Activated CD4-positive, CD25-positive, alpha-beta regulatory T cell treated with anti-CD3 and anti-CD28 coated beads, Interleukin-2, amount 50 U/mL, for 24 hours (primary cell): ENCODE measurements at places on chromosomes 6 and 20.

- ATAC-seq = no peak
Observed at GRCh38 chr20:13545790-13546189, 92.9 kb downstream of the TASP1 start.

DNA sequence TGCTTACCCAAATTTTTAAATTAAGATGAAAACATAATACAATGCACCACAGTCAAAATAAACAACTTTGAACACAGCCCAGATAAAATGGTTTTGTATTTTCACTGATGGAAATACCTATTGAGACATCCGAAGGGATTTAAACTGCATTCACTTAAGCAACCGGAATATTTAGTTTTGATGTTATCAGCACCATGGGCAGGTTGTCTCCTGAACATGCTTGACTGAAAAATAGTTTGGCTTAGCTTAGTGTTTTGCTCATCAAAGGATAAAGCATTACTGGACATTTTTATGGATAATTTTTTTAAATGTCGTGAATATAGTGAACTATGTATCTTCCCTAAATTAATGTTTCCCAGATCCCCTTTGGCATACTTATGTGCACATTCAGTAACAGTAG lies 177.5 kb downstream of the GJA1 start:
- no peak for ATAC-seq

- ATAC-seq = no peak
Observed at GRCh38 chr20:48201188-48201587, 415.9 kb upstream of the SULF2 start.

DNA sequence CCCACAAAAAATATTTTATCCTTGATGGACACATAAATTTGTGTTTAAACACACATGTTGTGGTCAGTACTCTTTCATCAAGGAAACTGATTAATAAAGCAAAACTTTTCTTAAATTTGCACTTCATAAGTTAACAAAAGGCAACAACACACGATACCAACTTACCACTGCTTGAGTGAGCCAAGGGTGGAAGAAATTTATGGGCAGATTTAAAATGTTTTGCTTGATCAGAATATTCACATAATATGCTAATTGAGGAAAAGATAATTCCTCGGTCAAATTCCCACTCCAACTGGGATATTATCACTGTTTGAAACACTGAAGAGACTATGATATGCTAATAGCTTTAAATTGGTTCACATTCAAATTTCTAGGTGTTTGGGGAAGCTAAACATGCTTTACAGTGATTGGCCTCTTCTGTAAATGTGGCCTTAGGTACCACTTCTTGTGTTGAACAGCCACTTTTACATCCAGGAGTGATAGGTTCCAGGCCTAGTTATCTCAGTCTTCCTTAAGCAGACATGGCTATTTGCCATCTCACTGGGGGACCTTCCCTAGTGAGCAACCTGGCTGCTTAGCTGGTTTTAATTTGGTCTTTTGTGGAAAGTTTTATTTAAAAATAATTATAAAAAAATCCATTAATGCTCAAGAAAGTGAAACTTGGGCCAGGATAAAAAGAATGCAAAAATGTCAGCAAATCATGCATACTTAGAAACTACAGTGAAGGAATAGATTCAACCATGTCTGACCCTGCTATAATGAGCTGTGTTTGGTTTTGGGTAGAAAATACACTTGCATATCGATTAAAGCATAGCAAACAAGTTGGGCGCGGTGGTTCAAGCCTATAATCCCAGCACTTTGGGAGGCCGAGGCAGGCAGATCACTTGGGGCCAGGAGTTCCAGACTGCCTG lies 221.2 kb upstream of the MAP3K7 start:
- ATAC-seq = no peak

GRCh38 chr6:41404182-41404845 lies 68.9 kb downstream of the NCR2 start:
- no peak for ATAC-seq

- no peak for ATAC-seq
Observed at GRCh38 chr6:140729521-140729920, 1355.1 kb upstream of the CITED2 start.

DNA sequence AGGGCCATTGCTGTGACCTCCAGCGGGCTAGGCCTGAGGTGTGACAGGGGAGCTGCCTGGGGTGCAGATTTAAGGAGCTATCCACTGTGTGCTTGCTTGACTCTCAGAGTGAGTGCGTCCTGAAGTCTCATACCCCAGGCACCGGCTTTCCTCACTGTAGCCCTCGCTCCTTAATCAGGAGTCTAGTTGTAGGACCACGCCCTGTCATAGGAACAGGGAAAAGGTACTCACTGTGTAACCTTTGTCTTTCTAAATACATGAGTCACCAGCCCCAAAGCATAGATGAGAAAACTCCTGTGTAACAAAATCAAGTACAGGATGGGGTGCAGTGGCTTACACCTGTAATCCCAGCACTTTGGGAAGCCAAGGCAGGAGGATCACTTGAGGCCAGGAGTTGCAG lies 141.7 kb downstream of the TMEM242 start:
- ATAC-seq = no peak

GRCh38 chr20:38617830-38618196 lies 16.2 kb downstream of the ARHGAP40 start:
- ATAC-seq = no peak

DNA sequence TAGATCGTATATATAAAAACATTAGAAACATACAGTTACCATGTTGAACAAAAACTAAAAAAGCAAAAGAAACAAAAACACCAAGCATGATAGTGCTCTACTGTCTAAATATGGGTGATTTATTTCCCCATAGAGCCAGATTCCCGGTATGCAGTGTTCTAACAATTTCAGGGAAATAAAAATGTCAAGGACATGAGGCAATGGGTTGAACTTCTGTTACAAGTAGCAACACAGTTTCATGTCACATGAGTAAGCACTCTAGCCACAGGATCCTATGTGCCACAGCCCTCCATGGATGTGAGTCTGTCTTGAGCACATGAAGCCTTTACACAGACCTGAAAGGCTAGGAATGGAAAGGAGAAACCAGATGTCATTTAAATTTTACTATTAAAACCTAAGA lies 96.0 kb downstream of the MAP3K5 start:
- no peak for ATAC-seq

DNA sequence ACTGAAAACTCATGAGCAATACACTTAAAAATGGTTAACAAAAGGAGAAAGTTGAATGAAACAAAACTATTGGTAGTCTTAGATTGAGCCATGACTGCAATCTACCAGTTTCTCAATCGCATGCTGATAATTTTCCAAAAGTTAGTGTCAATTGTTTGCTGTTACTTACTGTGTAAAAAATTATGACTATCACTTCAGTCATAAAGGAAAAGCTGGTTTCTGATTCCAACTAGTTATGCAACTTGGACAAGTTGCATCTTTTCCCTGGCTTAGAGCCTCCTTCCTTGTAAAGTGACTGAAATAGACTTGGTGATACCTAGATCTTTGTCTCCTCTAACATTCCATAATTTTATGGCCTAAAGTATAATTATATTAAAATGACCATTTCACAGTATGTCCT lies 88.3 kb upstream of the PAK5 start:
- no peak for ATAC-seq

GRCh38 chr20:11849976-11850670 lies 67.6 kb upstream of the BTBD3 start:
- no peak for ATAC-seq

- peak; percentile 43 for ATAC-seq
Observed at GRCh38 chr6:33061987-33062386, 11.5 kb downstream of the HLA-DPA1 start.

- ATAC-seq = peak; percentile 91
Observed at GRCh38 chr6:143901885-143902750, 37.8 kb downstream of the ZC2HC1B start.

DNA sequence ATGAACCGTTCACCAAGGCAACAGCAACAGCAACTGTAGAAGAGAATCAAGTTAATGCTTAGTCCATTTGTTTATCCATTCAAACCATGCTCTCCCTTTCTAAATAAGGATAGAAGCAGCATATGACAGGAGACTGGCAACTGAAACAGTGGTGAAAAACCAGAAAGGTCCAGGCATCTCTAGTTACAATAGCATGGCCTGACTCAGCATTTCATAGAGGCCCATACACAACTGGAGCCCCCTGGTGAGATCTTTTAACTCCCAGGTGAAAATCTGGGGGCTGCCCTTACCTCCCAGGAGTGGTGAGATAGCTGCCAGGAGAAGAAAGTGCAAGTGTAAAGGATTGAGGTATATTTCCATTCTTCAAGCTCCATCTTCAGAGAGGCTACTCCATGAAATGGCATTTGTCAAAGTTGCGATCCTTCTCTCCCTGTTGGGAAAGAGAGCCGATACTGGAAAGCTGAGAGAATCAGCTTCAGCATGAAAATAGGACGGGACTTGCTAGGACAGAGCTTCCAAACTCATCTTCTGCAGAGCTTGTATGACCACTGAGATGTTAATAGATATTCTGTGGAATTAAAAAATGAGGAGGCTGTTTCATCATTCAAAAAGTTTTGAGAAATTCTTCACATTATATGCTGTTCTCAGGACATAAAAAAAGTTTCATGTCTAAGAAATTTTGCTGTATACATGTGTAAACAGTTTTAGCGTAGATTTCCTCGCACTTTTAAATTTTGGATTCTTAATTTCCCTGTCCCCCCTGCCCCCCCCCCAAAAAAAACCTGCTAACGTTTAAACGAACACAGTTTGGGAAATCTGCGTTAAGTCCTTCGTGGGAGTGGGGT lies 10.9 kb upstream of the SLC2A12 start:
- no peak for ATAC-seq

DNA sequence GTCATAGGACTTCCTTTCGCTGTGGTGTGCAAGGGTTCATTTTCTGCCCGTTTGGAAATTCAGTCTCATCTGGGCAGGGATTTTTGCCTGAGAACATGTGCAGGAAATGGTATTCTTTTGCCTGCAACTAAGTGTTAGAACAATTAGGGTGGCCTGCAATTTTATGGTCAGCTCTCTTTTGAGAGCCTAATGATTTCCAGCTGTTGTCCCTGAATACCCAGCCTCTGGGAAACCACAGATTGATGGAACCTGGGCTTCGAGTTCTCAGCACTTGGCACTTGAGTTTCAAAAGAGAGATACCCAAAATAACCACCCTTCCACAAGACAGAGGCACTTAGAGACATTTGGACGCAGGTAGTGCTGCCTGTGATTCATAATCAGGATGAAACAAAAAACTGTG lies 217.2 kb upstream of the FOXA2 start:
- no peak for ATAC-seq

DNA sequence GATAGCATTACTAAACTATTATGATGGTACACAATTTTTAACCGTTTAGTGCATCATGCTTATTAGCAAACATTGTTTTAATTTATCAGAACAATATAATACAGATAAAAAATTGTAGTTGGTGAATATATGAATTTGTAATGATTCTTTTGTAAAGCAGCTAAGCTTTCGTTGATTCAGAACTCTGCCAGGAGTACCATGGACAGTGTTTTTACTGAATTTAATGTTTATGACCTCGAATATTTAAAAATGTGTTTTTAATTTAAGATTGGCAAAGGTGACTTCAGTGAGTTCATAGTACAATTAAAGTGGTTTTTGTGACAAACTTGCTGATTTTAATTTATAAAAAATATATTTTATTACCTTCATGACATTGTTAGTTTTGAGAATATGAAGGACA lies 10.0 kb downstream of the AFDN start:
- no peak for ATAC-seq

DNA sequence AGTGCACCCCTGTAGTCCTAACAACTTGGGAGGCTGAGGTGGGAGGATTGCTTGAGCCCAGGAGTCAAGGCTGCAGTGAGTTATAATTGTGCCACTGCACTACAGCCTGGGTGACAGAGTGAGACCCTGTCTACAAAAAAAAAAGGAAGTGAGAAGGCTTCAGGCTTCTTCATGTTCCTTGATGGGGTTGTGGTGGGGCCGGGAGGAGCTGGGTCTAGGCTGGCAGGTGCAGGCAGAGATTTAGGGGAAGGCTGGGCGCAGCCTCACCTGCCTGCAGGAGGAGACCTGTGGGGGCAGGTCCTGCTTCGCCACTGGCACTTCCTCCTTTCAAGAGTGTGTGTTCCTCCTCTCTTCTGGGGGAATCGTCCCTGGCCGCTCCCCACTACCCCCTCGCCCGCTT lies 63.9 kb downstream of the CHMP4B start:
- ATAC-seq = no peak

GRCh38 chr20:41746635-41747034 lies 128.5 kb upstream of the CHD6 start:
- ATAC-seq = no peak

DNA sequence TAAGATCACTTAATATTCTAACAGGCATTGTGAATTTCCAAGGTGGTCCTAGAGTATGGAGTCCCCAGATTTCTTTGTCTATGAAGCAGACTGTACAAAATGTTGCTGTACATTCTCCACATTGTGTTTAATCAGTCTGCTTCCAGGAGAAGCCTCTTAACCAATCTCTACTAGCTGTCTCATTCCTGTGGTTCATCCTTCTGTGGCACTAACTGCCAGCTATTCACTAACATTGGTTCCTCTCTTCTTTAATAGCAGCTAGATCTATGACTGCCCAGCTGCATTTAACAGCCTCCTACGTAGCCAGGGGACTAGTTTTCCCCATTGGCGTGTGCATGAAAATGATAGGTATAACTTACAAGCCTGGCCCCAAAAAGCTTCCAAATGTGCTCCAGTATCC lies 395.4 kb downstream of the SAMD5 start:
- no peak for ATAC-seq

DNA sequence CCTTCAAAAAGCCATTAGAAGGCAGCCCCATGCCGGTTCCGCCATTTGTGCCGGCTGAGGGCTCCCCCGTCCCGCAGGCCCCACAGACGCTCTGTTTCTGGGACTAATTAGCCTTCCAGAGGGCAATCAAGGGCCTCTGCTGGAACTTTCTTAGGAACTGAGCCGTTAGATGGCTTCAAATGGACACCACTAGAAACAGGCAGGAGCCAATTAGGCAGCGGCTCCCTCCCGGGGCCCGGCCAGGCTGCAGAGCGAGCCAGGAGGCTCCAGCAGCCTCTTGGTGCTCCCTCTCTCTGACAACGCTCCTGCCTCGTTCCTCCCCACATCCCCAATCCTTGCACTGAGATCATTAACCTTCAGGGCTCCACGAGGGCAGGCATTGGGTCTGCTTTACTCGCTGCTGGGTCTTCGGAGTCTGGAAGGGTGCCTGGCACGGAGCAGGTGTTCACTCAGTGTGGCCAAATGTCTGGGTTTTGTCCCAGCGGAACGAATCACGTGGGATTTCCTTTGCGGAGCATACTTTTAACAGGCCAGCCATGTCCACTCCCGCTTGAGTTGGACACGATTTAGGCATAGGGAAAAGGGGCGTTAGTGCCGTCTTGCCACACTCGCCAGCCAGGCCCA lies 98.3 kb downstream of the TMEM242 start:
- ATAC-seq = no peak
